ENCODE measurements at places on chromosomes 2 and 18.
A peak's percentile ranks its signal among the peaks of the same experiment; 100 is the strongest.

- DNase-seq, result no peak
Observed at GRCh38 chr2:223887127-223887526, 49.7 kb upstream of the AP1S3 start.

- no peak for DNase-seq
Observed at GRCh38 chr2:135587958-135588357, 56.7 kb downstream of the R3HDM1 start.

- no peak for DNase-seq
Observed at GRCh38 chr18:79794846-79795245, 2.9 kb upstream of the KCNG2 start.

DNA sequence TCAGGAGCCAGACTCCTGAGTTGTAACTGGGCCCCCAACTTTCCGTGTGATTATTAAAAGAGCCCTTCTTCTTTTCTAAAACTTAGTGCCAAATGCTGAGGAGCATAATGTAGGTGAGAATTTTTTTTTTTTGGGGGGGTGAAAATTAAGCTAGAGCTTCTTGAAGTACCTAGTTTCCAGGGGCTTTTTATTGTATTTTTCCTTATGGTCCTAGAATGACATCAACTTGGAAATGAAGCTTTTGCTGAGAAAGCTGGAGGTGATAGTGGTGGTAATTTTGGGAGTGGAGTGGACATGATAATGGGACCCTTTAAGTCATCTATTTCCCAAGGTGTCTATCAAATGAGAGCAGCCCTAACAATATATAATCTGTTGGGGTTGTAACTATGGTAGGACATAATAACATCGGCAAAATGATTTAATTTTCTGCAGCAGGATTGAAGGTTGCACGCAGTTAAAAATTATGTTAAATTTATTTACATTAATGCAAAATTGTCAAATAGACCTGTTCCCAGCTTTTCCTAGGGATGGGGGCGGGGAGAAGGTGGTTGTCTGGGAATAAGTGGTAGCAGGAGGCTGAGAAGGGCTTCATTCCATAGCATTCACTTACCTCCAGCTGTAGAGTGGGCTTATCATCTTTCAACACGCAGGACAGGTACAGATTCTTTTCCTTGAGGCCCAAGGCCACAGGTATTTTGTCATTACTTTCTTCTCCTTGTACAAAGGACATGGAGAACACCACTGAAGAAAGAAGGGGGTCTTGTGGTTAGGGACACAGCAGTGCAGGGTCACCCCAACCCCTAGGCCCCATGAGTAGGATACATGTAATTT is 5.7 kb downstream of the IL1B start:
- DNase-seq, result no peak

- no peak for DNase-seq
Observed at GRCh38 chr2:23698721-23699579, 228.0 kb downstream of the ATAD2B start.

- DNase-seq, result no peak
Observed at GRCh38 chr2:168495524-168495923, 39.5 kb downstream of the CERS6 start.

DNA sequence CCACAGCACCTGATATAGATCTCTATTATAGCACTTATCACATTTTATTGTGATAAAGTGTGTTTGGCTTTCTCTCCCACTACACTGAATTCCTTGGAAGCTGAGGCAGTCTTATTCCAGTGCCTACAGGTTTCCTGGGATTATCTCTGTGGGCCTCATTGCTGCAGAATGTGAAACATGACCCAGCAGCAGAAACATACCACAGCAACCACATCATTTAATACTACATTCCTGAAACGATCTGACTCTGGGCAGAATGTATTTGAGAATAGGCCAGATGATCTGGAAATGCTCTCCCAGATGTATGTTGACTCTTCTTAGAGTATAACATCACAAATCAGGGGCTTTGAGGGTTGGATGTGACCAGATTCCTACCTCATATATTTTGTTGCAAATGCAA is 323.5 kb upstream of the TANK start:
- no peak for DNase-seq

DNA sequence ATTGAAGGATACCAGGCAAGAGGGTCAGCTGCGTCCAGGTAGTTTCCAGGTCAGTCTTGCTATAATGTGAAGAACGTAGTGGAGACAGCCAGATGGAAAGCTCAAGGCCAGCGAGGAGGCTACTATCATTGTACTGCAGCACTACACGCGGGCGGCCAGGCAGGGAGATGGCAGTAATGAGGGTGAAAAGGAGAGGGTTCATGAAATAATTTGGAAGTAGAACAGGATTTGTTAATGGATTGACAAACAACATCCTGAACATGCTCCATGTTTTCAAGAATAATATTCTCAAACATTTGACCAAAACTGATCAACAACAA is 17.1 kb downstream of the SPIRE1 start:
- DNase-seq, result no peak

- no peak for DNase-seq
Observed at GRCh38 chr18:25974630-25975077, 115.8 kb downstream of the SS18 start.

- no peak for DNase-seq
Observed at GRCh38 chr18:67590571-67591141, 74.1 kb upstream of the DSEL start.

DNA sequence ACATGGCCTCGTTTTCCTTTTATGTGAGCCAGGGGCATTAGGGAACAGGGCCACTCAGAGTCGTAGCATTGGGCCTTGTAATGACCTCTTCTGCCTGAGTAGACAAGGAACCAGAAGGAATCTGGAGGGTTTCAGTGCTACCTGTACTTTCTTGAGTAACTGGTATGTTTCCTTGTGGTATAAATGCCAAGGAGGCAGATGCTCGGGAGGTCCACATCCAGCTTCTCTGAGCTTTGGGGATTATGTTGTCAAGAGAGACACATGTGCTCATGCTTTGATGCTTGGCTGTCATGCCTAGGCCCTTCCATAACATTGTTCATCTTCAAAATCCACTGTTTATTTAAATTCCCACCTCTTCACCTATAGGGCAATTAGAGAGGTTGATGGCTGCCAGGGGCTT is 26.3 kb downstream of the FOSL2 start:
- no peak for DNase-seq

DNA sequence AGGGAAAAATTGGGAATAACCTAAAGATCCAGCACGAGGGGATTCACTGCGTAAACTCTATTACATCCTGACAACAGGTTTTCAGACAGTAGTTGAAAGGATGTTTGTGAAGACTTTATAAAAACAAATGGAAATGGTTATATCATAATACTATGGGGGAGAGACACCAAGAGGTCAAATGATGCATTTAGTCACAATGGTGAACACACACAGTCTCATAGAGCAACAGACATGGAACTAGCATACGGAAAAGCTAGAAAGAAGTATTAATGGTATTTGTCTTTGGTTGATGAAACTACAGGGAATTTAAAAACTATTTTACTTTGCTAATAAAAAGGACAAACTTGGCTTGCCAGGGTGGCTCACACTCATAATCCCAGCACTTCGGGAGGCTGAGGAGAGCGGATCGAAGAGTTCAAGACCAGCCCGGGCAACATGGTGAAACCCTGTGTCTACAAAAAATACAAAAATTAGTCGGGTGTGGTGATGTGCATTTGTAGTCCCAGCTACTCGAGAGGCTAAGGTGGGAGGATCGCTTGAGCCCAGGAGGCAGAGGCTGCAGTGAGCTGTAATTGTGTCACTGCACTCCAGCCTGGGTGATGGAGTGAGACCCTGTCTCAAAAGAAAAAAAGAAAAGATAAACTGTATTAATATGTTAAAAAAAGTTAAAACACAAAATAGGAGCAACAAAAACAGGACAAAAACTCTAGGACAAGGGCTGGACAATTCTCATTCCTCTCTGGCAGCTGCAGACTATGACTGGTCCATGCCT is 94.8 kb downstream of the MYCN start:
- no peak for DNase-seq

DNA sequence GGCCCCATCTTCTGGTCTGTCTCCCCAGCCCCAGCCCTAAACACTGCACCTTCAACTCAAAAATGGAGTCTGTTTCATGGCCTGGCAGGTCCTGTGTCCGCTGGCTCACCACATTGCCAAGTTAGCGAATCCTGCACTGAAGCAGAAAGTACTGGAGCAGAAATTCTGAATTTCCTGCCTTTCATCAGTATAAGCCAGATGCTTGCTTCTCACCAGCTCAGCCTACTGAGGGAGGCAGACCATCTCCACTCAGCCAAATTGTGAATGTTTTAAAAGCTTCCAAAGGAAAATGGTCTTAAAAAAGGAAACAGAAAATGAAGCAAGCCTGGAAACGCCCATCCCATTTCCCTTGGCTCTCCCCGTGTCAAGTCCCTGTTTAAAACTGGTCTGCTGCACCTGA is 157.8 kb downstream of the C1D start:
- no peak for DNase-seq

DNA sequence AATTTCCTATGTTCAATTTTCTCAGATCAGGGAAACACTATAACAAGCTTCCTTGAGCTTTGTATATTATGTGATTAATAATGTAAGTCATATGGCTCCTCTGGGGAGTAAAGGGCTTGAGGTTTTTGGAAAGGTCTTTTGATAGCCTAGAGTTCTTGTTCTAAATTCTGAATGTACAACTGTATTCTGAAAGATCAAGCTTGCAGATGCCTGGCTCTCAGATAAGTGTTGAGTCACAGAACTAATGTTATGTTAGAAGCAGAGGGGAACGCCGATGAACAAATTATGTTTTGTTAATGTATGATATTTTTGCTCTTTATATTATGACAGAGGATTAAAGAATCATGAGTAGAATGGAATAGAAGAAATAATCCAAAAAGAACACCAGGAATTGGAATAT is 170.1 kb downstream of the RPRM start:
- DNase-seq, result no peak

GRCh38 chr2:37167636-37168180 is 10.9 kb upstream of the EIF2AK2 start:
- no peak for DNase-seq

DNA sequence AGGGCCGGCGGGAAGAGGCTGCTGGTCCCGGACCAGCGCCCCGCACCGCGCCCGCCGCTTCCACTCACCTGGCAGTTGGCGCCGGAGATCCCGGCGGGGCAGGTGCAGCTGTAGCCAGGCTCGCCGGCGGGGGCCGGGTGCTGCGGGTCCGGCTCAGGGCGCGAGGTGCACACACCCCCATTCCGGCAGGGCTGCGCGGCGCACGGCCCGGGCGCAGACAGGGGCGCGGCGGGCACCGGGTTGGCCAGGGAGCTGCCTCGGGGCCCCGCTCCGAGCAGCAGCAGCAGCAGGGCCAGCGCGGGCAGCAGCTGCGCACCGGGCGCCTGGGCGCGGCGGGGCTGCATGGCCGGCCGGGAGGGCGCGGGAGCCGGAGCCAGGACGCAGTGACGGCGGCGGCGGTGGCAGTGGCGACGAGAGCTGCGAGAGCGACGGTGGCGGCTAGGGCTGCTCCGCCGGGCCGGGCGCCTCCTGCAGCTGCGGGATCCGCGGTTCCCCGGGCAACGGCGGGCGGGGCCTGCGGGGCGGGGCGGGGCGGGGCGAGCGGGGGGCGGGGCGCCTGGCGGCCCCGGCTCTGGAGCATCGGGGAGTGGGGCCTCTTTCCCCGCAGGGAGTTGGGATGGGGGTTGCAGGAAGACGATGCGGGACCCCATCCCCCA is at the start of gene DNER:
Gene DNER, minus strand, starts transcription at position 476 of the 656 bp plus-strand sequence. Its CDS starts 132 bp downstream, at position 344.
- peak; percentile 91 for DNase-seq

- no peak for DNase-seq
Observed at GRCh38 chr2:228140934-228141528, 40.5 kb downstream of the SPHKAP start.

DNA sequence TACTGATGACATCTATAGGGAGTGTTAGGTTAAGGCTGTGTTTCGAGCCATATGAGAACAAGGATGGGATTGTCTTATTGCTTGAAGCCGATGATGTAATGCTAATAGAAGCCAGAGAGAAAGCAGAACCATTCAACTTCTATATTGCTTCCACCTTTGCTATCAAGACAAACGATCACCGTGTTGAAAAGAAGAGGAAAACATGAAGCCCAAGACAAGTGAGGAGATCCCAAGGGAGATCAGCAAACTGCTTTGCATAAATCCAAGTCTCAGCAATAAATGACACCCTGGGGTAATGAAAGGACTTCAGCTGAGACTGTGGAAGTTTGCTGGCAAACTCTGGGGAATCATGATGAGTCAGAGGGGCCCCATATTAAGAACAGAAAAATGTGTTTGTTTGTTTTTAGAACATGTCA is 206.2 kb downstream of the NCKAP5 start:
- no peak for DNase-seq

DNA sequence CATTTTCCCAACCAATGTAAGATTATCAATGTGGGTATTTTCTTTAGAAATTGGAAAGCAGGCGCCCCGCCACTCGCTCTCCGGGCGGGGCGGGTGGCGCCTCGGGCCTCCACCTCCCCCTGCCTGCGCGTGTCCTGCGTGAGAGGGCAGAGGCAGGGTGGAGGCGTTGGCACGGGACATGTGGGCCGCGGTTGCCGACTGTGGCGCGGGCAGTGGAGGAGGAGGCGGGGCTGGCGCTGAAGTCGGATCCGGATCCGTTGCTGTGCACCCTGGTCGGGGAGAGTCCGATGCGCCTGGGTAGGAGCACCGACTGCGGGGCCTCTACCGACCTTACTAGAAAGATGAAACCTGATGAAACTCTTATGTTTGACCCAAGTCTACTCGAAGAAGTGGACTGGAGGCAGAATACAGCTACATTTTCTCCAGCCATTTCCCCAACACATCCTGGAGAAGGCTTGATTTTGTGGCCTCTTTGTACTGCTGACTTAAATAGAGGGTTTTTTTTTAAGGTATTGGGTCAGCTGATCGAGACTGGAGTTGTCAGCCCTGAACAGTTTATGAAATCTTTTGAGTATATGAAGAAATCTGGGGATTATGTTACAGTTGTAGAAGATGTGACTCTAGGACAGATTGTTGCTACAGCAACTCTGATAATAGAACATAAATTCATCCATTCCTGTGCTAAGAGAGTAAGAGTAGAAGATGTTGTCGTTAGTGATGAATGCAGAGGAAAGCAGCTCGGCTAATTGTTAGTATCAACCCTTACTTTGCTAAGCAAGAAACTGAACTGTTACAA is 37.9 kb downstream of the PMS1 start:
- peak; percentile 17 for DNase-seq
